ENCODE measurements at places on chromosomes 11 and 22.

GRCh38 chr11:10686311-10686710 is 7.2 kb downstream of the IRAG1 start:
- DNase-seq, result no peak

GRCh38 chr11:3826721-3827120 is 14.0 kb downstream of the RHOG start:
- DNase-seq, result no peak

DNA sequence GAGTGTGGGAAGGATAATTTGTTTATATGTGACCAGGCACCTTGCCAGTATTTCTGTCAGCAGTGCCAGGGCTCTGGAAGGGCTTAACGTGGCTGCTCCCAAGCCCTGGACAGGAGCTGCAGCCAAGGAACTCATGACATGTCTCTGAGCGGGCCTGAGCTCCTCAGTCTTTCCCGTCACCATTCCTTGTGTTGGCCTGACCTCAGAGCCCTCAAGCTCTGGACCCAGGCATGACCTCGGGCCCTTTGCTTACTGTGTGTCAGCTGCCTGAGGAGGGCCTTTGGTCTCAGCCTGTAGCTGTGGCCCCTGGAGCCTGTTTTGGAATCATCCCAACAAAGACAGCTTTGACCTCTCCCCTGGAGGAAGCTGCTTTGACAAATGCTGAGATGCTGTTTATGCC is 264.1 kb upstream of the PLET1 start:
- DNase-seq, result no peak

- no peak for DNase-seq
Measured at GRCh38 chr22:38955926-38956325, 1.5 kb upstream of the APOBEC3A start.

DNA sequence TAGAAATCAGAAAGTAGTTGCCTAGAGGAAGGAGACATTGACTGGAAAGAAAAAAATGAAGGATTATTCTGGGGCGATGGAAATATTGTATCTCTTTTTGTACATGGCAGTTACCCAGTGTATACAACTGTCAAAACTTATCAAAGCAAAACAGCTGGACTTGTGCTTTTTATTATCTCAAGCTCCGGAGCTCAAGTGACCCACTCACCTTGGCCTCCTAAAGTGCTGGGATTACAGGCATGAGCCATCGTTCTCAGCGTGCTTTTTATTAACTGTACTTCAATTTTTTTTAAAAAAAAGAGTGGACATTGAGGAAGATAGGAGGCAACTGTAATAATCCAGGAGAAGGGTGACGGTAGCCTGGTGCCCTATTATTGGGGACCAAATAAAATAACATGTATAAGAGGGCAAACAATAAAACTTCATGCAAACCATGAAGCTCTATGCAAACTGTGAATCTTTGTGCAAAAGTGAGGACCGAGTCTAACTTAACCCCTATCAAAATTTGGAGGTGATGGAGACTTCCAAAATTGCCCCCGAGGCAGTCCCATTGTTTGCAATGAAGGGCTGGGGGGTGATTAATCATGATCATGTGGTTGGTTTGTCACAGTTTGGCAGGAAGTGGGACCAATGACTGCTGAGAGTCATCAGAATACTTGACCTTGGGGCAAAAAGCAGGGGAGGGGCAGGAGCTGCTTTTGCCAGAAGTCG is 23.5 kb downstream of the FZD4 start:
- DNase-seq, result no peak

- no peak for DNase-seq
Measured at GRCh38 chr22:19843107-19843856, 11.4 kb downstream of the GNB1L start.

DNA sequence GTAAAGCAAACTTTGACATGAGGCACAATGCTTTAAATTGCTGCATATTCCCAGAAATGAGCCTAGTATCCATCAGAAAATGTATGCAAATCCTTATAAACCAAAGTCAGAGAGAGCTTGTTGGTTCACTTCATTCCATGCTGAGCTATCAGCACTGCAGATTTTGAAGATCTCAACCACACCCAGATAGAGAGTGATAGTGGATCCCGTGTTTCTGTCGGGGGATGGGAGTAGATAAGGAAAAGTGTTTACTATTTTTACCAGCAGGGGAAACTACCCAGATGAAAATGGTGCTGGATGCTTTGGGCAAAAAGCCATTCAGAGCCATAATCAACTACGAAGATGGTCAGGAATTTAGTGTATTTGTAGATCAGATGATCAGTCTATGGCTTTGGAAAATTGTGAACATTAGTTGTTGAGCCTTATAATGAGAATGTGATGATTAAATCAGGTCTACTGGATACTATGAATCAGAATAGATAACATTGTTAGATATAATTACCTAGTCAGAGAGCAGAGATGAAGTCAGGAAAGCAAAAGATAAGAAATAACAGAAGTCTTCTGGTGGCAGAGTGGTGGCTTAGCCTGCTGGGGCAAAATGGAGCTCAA is 10.8 kb downstream of the OR51B6 start:
- no peak for DNase-seq

DNA sequence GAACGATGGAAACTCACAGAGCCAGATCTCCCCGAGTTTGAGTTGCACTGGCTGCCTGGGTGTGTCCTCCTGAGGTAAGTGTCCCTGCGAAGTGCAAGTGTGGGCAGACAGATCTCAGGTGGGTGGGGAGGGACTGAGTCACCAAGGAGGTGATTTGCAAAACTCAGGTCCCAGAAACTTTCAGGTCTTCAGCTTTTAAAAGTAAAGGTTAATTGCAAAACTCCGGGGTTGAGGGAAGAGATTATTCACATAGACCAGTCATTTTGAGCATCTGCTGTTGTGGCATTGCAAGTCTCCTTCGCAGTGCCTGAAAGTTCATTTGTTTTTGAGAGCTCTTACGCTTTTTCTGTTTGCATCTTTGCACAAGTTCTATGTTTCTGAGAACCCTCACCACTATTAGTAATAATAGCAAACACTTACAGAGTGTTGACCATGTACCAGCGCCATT is 7.1 kb downstream of the CD44 start:
- no peak for DNase-seq

DNA sequence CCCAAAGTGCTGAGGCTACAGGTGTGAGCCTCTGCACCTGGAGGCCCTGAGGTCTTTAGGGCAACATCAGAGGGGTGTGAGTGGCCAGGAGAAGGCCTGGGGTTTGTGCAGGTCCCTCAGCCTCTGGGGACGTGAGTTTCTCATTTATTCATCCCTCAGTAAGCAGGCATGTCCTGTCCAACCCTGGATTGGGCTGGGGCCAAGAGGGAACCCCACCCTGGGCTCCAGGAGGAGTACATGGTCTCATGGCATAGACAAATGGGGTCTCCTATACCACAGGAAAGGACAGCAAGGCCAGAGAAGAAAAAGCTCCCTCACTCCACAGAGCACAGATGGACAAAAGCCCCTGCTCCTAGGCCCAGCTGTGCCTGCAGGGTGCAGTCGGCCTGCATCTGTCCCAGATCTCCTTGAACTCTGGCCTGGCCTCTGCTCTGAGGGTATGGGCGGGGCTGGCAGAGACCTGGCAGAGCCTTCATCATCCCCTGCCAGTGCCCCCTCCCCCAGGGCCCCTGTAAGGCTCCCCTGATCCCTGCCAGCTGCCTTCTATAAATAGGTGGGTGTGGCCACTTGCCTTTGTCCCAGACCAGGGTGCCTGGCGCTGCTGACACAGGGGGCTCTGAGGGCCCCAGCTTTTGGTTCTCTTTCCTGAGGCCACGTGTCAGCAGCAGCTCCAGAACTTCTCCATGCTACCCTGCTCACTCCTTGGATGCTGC is 34.6 kb downstream of the A4GALT start:
- DNase-seq, result peak; percentile 50

GRCh38 chr11:60783141-60783484 is 2.0 kb upstream of the MS4A10 start:
- DNase-seq, result no peak

GRCh38 chr11:117979481-117980211 is 6.5 kb upstream of the IL10RA start:
- no peak for DNase-seq

- no peak for DNase-seq
Measured at GRCh38 chr22:48147404-48147803, 1385.0 kb downstream of the TBC1D22A start.

GRCh38 chr11:32729976-32730375 is 64.5 kb downstream of the CCDC73 start:
- DNase-seq, result no peak

GRCh38 chr22:44426981-44427380 is 71.1 kb downstream of the RTL6 start:
- DNase-seq, result no peak

DNA sequence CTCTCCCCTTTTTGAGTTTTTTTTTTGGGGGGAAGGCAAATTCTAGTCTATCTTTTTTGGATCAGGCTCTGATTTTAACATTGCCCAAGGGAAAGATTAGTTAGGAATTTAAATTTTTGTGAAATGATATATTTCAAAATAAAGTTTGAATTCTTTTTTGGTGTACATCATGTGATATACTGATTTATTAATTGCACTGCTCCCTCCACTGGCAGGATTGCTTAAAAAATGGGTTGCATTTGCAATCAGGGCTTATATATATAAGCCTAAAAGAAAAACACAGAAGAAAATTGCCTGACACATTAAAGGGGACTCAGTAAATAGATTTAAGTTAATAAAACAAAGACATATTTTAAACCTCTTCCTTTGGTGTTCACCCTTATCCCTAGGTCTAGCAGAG is 1.2 kb downstream of the DYNC2H1 start:
- peak; percentile 67 for DNase-seq

GRCh38 chr11:122754553-122755322 is 83.6 kb upstream of the CRTAM start:
- no peak for DNase-seq

DNA sequence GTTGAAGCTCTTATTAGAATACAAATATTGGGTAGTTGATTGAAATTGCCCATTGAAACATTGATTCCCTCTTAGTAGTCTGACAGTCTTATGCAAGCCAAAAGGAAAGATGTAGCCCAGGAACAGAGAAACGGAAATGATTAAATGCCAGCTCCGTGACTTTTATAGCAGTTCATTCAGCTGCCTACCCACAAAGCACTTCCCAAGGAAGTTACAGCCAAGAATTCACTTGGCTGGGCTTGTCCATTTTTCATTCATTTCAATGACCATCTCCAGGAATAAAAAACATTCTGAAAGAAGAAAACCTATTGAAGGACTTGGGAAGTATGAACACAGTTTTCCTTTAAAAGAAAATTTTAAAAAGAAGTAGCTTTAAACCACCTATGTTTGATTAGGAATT is 62.0 kb downstream of the NCAM1 start:
- peak; percentile 25 for DNase-seq

DNA sequence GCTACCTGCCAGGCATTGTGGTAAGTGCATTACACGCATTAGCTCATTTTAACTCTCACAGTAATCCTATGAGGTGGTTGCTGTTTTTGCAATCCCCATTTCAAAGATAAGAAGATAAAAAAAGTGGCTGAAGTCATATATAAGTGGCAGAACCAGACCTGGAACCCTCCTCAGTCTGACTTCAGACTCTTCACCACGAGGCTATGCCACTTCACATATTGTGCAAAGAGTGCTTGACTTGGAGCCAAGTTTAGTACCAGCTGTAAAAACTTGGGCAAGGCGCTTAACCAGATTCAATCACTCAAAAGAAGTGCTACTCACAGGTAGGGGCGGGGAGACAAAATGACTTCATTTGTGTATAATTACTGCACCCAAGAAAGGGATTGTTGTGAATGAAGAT is 15.3 kb downstream of the BPIFC start:
- no peak for DNase-seq

DNA sequence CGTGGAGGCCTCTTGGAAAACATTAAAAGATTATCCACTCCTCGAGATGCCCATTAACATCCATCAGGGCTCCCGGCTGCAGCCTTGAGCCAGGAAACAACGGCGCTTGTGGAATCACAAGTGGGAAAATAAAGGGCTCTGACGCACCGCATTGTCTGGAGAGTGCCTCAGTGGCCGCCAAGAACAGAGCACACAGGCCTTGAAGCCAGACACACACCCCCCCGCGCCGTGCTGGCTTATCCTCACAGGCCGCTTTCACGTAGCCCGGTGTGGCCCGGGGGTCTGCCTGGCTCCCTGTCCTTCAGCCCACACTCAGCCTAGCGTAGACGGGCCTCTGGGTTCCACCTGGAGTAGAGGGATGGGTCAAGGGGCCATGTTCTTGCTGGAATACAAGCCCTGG is 1020.5 kb downstream of the BRD1 start:
- DNase-seq, result no peak

DNA sequence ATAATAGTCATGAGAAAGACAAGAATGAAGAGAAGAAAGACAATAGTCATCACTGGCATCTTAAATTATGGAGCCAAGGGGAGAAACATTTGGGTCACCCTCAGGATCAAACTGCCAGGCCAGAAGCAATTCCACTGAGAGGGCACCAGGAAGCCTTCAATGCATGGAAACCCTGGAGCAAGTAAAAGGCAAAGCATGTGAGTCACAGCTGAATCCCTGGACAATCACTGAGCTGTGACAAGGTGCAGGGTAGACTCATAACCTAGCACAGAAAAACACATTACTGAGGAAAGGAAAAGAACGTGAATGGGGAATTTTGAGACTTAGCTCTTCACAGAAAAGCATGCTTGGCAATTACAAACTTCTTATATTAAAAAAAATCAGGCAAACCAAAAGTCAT is 1.6 kb downstream of the KCNJ1 start:
- DNase-seq, result no peak

DNA sequence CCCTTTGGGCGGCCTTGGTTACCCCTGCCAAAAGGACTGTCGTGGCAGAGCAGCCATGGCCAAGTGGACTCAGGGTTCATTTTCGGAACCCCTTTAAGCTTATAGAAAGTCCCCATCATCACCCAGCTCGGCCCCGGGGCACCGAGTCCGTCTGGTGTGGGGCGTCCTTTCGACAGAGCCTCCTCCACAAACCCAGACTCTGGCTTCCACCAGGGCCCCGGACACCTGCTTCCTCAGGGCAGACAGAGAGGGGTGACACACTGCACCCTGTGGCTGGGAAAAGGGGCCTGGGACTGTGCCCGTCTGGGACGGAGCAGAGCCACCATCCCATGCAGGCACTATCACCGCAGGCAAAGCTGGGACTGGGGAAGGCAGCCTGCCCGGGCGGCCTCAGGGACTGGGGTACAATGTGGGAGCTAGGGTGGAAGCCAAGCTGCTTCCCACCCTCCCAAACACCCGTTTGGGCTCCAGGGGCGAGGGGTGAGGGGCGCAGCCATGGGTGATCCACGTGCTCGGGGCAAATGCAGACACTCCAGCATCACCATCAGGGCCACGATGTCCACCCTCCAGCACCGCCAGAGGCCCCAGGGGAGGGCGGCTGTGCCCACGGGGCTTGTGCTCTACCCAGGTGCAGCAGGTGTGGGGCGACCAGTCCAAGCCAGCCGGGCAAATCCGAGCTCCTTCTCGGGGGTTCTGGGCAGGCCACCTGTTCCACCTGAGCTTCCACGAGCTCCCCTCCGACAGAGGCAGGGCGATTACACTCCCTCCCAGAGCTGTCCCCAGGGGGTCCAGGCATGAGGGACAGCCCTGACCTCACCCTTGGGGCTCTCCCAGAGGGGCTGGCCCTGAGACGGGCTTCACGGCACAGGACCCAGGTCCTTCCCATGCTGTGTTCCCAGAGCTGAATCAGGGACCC is 11.7 kb upstream of the MRPL23 start:
- no peak for DNase-seq

- DNase-seq, result no peak
Measured at GRCh38 chr11:33668951-33669596, 31.6 kb downstream of the C11orf91 start.

GRCh38 chr11:56122073-56122472 is at the start of gene OR8H3:
Gene OR8H3 (plus strand): TSS chr11:56122373. CDS start chr11:56122373, 0 bp downstream.
- DNase-seq, result no peak

- DNase-seq, result no peak
Measured at GRCh38 chr11:2213890-2214526, 42.4 kb upstream of the TH start.
